ENCODE measurements at places on chromosomes 16 and 17.

- no peak for DNase-seq
Measured at GRCh38 chr17:28216528-28216927, 102.5 kb upstream of the TMEM97 start.

GRCh38 chr16:57591870-57592485, 36.5 kb upstream of the ADGRG1 start:
- DNase-seq: no peak

DNA sequence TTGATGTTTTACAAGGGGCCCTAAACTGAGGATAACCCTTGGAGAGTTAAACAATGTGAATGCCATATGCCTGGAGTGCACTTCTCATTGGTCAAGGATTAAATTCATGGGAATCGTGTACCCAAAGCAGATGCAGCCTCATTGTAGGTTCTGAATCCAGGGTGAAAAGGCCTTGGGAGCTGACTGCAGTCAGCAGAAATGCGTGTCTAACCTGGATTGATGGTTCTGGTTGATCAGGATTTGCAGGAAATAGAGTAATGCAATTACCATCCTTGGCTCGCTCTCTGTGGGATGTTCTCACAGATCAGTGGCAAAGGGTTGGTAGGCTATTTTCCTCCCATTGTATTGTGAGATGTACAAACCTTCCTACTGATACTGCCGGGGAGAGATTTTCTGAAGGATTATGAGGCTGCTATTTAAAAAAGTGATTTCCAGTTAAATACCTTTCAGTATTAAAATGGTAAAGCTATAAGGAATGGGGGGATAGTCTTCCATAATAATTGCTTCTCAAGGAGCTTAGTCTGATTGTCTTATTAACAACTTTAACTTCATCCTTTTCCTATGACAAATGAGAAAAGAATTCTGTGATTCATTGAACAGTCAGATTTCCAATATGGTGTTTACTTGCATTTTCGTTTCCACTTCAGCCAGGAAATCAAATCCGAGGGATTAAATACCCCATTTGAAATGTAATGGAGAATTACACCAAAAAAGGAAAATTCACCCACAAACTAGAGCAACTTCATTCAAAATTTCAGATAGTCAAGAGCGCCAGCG, 1028.1 kb upstream of the EEF2KMT start:
- no peak for DNase-seq

DNA sequence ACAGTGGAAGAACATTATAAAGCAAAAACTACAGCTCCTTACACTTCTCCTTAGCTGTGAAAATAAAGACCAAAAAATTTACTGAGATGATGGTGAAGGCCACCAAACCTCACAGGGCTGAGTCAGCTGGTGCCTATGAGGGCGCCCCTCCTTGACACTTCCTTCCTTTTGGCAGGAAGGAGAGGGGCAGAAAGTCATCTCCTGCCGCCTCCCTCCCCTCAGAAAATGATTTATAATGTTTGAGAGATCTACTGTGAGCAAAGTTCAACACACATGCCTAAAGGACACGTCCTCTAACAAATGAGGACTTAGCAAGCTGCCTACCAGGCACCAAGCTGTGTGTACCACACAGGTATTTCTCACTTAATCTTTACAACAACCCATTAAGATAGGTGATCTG, 245.7 kb downstream of the PRKCA start:
- no peak for DNase-seq

GRCh38 chr17:42002792-42003301, 14.4 kb downstream of the DNAJC7 start:
- no peak for DNase-seq

DNA sequence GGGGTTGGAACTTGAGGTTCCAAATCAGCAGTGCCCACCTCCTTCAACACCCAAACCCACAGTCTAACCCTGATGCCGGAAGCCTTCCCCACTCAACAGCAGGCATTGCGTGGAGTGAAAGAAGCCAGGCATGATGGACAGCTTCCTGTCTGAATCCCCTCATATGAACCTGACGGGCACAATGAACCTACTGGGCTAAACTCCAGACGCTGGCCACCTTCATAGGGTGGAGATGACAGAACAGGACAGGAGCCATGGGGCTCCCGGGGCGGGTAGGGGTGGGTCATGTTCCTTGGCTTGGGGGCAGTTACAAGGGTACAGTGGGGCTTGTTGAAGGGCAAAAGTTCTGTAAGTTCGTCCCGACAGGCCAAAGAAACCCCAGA, 460 bp upstream of the HSBP1 start:
- no peak for DNase-seq

GRCh38 chr17:64084086-64084939, 45.6 kb downstream of the ERN1 start:
- DNase-seq: no peak

- DNase-seq: no peak
Measured at GRCh38 chr17:45977976-45978626, 20.9 kb upstream of the STH start.

DNA sequence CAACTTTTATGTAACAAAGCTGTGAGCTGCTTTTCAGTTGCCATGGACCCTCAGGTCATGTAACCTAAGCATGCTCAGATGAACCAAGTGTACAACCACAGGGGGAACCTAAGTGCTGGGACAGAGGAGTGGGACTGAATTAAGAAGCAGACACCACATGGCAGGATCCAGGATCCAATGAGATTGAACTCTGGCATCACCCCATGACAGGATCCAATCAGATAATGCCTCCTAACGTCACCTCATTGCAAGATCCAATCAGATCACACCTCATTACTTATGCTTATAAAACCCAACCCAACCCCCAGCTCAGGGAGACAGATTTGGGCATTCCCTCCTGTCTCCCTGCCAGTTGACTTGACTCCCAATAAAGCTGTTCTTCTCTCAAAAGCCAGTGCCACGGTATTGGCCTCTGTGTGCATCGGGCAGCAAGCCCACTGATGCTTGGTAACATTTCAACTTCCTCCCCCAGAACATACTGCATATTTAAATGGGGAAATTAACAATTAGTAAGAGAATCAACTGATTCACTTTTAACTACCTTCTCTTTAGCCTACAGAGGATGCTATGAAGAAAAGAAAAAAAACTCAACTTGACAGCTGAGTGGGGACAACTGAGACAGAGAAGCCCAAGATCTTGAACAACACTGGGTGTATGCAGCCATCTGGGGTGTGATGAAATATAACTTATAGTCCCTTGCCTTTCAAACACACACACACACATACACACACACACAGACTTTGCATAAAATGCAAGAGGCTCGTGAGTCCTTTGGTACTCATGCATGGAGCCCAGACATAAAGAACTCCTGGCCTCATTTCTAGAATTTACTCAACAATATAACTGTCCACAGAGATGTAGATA, 148.4 kb downstream of the SLC39A11 start:
- DNase-seq: no peak

DNA sequence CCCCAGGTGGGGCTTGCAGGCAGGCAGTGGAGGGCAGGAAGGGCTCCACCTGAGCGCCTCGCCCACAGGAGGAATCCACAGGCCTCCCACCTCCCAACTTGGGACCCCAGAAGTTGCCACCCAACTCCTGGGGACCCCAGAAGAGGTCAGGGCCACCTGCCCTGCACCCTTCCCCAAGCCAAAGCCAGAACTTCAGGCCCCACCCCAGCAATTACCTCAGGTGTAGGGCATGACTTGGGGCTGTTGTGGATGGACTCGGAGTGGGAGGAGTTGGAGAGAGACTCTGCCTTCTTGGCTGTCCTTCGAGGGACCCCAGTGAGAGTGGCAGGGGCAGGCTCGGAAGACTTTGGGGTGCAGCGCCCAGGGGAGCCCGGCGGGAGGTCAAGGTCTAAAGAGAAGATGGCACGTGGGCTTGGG, 10.5 kb downstream of the TSPOAP1 start:
- DNase-seq: no peak

GRCh38 chr16:85216522-85217375, 104.5 kb upstream of the CIBAR2 start:
- no peak for DNase-seq

- no peak for DNase-seq
Measured at GRCh38 chr17:6779411-6779810, 3.4 kb downstream of the FBXO39 start.

DNA sequence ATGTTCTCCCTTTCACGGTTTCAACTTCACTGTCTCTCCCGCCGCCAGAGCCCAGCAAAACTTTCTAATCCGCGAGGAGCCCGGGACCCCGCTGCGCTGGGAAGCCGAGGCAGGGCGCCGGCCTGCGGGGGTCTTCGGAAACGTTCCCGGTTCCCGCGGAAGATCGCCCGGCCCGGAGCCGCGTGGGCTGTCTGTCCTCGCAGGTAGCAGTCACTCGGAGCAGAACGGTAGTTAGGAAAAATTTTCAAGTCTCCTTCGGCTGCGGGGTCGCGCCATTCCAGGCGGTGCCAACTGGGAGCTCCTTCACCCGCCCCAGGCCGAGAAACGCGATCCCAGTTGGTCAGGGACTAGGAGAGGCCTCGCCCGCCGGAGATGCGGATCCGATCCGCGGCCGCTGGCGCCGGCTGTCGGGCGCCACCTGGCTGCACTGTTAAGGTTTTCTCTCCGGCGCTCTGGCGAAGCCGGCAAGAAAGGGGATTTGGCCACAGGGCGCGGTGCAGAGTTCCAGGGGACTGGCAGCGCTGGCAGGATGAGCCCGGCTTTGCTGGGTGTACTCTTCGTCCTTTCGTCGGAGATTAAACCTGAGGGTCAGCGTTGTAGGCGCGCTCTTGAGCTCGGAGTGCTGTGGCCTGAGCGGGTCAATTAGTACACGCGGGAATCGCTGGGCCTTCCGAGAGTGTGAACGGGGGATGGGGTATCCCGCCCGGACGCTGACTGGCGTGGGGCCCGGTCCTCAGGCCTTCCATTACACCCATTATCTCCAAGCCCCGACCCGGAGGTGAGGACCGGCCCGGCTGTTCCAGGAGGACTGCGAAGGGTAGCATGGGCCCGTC, 135.4 kb downstream of the KCNJ12 start:
- DNase-seq: peak; percentile 55

DNA sequence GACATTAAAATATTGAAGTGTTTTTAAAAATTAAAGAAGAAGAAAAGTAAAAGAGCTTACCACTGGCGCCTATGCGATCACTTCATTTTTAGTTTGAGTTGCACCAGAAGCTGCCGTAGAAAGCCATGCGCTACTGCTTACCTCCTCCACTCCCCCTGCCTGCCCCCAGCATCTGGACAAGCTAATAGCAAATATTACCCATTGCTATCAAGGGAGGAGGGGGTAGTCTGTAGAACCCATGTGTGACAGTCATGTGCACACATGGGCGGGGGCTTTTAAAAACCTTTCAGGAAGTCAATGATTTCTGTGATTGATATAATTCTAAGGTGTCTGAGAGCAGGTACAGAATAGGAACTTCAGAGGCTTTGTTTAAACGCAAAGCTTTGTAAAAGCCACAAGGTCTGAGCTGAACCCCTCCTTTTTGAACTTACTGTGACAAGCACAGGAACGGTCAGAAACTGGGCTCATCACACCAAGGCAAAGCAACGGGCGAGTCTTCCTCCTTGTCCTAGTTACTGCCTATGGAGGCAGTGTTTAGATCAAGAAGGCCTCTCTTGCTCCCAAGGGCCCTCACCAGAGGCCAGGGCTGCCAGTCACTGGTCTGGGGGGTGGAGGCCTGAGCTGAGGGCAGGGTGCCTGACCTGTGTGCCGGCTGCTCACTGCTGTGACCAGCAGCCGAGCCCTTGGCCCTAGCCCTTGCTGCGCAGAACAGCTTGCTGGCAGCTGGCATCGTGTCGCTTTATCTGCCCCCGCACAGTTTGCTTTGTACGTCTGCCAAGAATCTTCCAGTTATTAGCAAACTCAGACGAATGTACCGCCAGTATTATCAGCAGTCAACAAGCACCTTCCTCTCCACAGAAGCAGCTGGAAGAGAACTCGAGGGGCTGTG, 15.0 kb downstream of the GINS2 start:
- no peak for DNase-seq

DNA sequence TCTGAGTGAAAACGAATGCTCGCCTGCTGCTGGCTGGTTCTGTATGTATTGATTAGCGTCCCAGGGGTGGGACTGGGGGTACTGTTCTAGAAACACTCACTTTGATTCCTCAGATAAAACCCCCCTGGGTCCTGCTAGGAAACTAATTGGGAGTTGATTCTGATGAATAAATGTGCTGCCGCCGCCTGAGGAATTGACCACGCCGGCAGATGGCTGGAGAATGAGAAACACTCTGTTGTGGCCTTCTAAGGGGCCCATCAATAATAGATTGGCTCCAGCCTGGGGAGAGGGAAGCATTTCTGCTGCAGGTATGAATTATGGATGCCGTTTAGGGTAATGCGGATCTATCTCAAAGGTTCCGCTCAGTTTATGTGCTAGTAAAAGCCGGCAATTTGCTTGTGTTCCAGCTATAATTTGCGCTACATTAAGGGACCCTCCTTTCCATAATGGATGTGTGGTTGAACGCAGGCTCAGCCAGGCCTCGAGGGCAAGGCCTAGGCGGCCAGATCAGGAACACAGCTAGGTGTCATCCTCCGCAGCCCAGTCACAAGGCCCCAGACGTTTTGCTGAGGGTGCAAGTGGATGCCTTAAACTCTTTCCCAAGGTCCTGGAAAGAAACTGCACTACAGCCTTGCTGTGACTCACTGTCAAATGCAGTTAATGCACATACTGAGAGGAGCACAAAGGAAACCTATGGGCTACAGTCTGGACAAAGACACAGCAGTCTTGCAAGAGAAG, 132.2 kb upstream of the HS3ST2 start:
- DNase-seq: no peak

- no peak for DNase-seq
Measured at GRCh38 chr17:47955497-47956461, 1.9 kb downstream of the PRR15L start.

DNA sequence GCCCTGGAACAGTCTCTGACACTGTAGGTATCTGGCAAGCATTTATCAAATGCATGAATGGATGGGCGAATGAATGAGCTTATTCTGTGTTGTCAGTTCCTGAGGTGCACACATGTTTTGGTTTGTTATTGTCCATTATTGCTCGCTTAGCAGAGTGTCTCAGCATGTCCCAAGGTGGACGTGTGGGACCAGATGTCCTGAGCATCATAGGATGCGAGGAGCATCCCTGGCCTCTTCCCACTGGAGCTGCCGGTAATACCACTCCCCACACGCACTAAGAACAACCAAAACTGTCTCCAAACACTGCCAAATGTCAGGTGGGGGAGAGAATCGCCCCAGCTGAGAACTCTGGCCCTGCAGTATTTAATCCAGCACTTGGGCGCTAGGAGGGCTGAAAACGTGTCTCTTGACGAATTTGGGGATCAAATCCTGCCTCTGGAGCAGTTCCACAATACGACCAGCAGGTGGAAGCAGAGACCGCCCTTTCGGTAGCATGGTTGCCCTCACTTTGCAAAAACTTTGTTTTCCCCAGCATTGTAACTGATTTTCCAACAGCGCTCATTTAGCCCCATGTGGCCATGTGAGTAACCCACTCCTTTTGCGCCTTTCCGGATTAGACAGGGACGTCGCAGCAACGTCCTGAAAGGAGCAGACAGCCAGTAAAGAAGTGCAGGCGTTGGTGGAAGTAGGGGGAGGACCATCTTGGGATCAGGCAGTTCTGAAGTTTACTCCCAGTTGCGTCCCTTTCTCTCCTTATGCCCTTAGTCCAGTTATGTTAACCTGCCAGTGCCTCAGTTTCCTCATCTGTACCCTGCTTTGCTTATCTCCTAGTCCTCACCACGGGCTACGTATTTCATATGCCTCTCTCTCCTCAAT, 22.7 kb downstream of the TMEM114 start:
- peak; percentile 59 for DNase-seq
